ENCODE measurements at places on chromosomes 16 and 17.

DNA sequence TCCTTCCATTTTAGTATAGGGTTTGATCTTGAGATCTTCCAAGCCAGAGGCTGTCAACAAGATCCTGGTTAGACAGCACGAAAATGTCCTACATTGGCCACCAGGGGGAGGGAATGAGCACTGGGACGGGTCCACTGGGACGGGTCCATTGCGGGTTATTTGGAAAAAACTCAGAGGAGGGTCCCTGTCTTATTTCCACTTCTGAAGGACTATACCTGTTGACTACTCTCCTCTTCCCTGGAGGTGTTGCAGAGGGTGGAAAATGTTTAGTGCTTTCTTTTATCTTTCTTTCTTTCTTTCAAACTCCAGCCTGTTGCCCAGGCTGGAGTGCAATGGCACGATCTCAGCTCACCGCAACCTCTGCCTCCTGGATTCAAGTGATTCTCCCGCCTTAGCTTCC is 2.5 kb downstream of the TTLL6 start:
- peak; percentile 19 for DNase-seq

DNA sequence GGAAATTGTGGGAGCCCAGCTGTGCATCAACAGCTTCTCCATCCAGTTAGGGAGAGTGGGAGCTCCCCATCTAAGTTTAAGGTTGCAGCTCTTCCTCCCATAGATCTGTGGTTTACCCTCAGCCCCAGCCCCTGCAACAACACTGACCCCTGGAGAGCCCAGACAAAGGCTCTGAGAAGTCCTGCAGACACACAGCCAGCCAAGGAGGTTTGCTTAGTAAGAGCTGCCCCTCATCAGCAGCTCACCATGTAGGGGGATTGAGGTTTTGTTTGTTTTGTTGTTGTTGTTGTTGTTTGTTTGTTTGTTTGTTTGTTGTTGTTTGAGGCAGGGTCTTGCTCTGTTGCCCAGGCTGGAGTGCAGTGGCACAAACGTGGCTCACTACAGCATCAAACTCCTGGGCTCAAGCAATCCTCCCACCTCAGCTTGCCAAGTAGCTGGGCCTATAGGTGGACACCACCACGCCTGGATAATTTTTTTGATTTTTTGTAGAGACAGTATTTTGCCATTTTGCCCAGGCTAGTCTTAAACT is 138.6 kb downstream of the CLEC16A start:
- no peak for DNase-seq

GRCh38 chr16:55668340-55669281 is 12.8 kb downstream of the SLC6A2 start:
- no peak for DNase-seq

GRCh38 chr17:64183815-64184214 is 53.9 kb upstream of the ERN1 start:
- no peak for DNase-seq

DNA sequence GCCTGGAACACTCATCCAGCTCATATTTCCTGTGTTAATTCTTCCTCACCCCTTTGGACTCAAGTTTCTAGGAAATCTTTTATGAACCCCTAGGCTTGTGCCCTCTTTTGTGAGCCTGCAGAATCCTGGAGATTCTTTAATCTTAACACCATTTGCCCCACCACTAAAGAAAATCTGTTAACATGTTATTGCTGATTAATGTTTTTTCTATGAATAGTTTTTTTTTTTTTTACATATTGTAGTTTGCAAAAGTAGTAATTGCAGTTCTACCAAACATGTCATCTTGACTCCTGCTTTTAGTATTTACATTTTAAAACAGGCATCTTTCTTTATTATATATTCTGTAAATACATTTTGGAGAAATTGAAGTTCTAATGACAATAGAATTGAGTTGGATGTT is 8.5 kb downstream of the PRSS54 start:
- DNase-seq: no peak

DNA sequence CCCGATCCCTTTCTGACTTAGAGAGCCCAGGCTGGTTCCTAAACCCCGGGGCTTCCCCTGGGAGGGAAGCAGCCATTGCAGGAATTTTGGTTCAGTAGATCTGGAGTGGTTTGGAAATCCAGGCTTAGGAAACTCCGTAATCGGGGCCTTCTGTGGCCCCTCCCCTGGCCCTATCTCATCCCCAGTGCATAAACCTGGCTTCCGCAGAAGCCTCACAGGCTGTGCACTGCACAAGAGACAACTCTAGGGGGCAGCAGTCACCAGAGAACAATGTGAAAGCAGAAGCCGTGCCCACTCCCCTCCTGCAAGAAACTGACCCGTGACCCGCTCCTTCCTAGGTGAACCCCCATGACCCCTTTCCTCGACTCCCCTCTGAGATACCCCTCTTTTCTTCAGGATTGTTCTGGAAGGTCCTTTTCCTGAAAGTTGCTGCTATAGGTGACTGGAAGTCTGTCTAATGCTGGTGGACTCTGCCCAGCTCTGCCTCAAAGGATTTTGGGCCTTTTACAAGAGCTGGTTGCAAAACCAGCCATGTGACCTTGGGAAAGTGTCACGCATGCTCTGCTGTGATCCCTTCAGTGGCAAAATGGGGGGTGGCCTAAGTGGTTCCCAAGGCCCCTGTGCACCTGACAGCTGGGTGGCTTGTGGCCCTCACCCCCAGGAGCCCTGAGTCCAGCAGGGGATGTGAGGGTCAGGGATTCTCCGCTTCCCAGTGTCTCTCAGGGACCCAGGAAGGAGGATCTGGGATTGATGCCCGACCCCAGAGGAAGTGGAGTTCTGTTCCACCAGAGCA is 14.4 kb downstream of the GUCY2D start:
- DNase-seq: peak; percentile 5

All from stimulated activated CD8-positive, alpha-beta memory T cell treated with anti-CD3 and anti-CD28 coated beads, Interleukin-4, amount 100 ng/mL, for 4 hours (primary cell).